ENCODE measurements at places on chromosomes 3 and 15. TPM values are rescaled to one million over a fixed set of nuclear protein-coding genes. Genes with fewer than 3 reads are reported as not detected.

The SYNPR gene
- total RNA-seq: not detected

The HYAL1 gene
- 3.1 TPM for total RNA-seq

The SAMMSON gene
- total RNA-seq: not detected

The NECTIN3 gene
- total RNA-seq: 34.6 TPM

The WNT7A gene
- total RNA-seq: not detected

The FHIT gene
- total RNA-seq: 0.50 TPM

The ANKUB1 gene
- total RNA-seq: not detected

The INSYN1 gene
- total RNA-seq: 0.30 TPM

The CAMKV gene
- not detected for total RNA-seq

The CCK gene
- 2.7 TPM for total RNA-seq

The RNF7 gene
- 73.3 TPM for total RNA-seq

The ST3GAL6 gene
- 0.74 TPM for total RNA-seq

The FAM219B gene
- 27.1 TPM for total RNA-seq

The GOLGA6D gene
- not detected for total RNA-seq
